ENCODE measurements at places on chromosomes 7 and 10. TPM values are rescaled to one million over a fixed set of nuclear protein-coding genes. Genes with fewer than 3 reads are reported as not detected.
A peak's percentile ranks its signal among the peaks of the same experiment; 100 is the strongest.

- no peak for DNase-seq
Observed at GRCh38 chr10:59435707-59436106, 73.4 kb upstream of the FAM13C start.

DNA sequence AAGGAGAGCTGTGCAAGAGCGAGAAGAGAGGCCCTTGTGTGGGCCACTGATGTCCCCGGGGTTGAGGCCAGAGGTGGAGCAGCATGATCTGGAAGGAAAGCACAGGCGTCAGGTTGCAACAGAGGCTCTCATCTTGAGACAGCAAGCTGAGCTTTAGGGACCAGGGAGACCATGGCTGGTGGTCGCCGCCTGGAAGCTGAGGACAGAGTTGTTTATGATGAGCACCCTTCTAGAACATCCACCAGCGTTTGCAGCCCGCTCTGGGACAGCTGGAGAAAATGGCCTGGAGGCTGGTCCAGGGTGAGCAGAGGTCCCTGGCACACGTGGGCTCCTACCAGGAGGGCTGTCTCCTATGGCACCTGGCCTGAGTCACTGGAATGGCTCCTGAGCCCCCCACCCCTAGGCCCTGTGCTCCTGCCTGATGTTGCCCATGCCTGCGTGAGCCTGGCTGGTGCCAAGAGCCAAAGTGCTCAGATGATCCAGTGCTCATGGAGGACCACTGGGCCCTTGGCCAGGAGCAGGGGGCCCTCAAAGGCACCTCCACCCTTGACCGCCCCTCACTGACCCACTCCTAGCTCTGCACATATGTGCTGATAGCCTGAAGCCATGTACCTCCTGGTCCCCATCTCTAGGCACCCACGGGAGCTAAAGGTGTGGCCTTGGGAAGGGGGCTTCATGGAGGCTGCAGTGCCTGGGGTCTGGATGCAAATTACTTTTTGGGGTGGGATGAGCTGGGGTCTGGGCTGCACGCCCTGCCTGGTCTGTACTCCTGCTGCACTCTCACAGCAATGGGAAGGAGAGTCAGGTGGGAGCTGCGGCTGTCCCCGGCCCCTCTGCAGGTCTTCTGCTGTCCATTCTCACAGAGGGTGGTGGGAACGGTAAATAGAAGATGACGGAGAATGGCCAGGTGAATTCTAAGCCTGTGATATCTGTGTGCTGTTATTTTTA lies 40.1 kb upstream of the RET start:
- DNase-seq = no peak

DNA sequence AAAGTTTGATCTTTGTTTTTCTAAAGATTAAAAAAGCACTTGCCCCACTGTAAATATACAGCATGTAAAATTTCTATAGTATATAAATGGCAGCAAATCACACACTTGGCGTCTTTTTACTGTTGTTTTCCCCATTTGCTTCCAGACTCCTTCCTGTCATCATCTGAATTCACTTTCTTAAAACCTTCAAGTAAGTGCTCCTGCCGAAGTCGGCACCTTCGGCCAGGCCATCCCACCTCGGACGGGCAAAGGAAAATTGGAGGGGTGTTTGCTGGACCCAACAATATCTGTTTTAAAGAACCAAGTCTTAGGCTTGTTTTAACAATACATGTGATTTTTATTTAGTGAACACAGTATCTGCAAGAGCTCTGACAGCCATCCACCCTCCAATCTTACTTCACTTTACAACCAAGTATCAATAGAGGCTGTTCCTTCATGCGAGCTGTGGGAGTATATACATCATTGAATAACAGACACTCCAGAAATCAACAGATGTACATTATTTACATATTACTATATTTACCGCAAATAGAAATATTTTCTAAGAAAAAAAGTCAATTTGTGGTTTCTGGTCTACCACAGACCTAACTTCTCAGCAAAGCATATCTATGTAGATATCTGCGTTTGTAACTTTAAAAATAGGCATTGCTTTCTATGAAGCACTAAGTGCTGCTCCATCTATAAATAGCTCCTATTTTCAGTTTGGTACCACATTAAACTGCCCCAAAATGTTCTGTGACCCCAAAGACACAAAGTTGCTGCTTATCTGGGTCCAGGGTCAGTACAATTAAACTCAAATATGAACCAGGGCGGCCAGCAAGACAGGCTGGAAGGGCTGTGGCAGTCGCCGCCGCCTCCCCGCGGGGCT lies 110.7 kb downstream of the CYTH3 start:
- DNase-seq = no peak

GRCh38 chr10:86707505-86707904 lies 39.2 kb downstream of the LDB3 start:
- DNase-seq = no peak

DNA sequence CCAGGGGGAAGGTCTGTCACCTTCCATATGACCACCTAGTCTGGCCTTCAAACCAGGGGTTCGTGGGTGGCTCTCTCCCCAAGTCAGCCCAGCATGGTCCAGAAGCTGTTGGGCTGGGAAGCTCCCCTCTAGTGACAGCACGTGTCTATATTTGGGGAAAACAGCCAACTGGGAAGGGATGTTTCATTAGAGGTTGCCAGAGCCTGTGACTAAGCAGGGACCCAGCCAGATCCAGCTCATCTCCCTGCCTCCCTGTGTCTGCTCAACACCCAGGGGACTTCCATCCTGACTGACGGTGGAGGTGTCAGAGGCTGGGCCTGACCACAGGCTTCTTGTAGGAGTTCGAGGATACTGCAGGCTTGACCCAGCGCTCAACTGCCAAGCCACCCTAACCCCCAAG lies 10.5 kb downstream of the STYXL1 start:
- peak; percentile 79 for DNase-seq

DNA sequence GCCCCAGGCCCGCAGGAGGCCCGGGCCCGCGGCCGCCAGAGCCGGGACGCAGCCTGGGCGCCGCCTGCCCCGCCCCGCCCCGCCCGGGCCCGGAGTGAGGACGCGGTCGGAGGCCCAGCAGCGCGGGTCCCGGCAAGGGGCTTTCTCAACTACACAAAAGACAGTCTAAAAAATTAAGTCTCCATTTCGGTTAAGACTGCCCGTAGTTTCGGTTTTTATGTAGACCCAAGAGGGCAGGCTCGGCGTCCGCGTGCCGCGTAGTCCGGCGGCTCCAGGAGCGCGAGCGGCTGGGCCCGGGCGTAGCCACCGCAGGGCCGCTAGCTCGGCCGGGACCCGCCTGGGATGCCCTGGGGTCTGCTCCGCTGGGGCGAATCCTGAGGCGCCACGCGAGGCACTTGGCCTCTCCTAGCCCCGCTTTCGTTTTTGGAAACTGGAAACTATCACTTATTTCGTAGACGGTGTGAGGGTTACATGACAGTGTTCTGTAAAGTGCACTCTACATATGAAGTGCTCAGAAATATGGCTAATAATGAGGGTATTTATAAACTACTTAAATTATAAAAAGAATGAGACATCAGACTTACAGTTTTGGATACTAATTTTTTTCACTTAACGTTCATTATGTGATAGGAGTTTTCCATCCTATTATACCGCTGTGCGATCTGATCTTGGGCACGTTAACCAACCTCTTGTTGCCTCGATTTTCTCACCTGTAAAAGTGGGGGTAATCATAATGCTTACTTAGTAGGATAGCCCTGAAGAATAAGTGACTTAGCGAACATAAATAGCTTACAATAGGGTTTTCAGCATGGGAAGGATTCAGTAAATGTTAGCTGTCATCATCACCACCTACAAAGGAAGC lies 573 bp downstream of the BLVRA start:
- DNase-seq = peak; percentile 58

DNA sequence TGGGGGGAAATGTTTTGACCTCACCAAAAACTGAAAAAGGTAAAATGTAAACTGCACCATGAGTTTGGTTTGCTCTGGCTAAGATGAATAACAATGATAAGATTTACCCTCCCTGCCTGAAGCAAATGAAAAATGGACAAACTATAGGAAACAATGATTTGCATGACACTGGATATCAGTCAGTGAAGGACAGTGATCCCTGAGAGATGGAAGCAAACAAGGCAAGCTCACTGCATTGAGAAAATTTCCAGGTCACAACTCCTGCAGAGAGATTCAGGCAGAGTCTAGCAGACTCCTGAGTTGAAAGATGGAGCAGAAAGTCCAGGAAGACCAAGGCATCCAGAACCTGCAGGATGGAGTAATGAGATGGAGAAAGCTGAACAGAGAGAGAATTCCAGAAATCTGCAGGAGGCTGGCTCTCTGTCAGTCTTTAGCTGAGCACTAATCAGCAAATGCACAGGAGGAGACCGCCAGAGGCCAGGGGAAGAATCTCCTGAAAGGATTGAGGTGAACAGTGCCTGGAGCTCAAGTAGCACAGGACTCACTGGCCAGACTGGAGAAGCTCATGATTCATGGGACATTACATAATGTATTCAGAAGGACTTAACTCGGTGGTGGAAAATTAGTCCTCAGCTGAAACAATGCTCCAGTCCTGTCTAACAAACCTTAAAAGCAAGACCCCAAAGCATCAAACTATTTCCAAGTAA lies 51.2 kb upstream of the PALS2 start:
- no peak for DNase-seq

DNA sequence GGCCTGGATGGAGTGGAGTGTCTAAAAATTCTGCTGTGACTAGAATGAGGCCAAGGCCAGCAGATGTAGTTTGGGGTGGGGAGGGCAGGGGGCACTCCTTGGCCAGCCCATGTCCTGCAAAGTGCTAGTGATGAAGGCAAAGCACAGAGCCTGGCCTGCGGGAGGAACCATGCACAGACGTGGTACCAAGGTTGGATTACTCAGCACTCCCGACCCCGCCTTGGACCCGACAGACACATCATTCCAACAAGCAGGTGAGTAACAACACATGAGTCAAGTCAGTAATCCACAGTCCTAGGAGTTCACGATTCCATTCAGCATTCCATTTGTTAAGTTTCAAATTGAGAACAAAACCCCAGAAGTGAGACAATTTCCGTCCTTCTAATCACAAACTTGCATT lies 317.3 kb downstream of the TCERG1L start:
- DNase-seq = no peak

- DNase-seq = peak; percentile 36
Observed at GRCh38 chr7:102321351-102322201, 34.7 kb downstream of the SPDYE6 start.

DNA sequence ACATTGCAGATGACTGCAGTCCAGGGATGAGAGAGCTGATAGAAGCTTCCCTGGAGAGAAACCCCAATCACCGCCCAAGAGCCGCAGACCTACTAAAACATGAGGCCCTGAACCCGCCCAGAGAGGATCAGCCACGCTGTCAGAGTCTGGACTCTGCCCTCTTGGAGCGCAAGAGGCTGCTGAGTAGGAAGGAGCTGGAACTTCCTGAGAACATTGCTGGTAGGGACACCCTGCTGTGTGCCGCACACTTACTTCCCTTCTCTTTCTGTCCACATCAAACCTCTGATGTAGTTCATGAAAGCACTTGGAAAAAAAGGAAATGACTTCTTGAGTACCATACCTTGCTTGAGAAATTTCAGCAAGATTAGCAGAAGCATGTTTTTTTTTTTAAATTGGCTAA lies 25.3 kb downstream of the MAP3K8 start:
- DNase-seq = peak; percentile 59

DNA sequence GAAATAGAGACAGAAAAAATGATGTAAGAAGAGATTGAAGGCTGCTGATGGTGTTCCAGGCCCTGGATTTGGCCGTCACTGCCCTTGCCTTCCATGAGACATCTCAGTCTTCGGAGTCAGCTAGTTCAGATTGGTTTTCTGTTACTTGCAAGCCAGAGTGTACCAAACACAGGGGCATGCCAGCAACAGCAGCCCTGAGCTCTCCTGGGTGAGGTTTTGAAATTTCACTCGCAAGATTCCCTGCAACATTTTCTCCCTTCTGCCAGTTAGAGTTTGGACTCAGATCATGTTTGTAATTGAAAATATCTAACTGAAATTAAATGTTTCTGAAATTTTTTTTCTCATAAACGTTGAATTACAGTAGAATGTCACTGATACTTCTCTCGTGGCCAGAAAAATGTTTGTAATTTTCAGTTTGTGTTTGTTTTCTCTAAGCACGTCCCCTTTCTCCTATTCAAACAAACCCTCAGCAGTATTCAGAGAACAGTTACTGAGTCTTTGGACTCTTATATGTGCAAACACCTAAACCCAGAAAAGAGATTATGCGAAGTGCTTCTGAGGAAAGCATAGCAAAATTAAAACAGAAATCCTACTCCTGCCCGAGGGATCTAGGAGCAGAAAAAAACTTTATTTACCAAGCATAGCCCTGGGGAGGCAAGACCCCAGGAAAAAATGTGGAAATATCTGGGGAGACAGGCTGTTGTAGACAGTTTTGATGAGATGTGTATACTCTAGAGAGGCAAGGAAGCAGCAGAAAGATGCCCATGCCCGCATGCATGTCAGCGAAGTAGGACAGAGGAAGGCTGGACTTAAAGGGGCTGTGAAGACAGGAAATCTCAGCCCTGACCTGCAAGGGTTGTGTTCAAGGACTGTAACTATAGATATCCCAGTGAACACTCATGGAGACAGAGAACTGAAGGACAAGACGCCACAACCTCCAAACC lies 43.0 kb upstream of the NAMPT start:
- no peak for DNase-seq

- no peak for DNase-seq
Observed at GRCh38 chr10:98273057-98273850, 5.3 kb upstream of the LOXL4 start.

DNA sequence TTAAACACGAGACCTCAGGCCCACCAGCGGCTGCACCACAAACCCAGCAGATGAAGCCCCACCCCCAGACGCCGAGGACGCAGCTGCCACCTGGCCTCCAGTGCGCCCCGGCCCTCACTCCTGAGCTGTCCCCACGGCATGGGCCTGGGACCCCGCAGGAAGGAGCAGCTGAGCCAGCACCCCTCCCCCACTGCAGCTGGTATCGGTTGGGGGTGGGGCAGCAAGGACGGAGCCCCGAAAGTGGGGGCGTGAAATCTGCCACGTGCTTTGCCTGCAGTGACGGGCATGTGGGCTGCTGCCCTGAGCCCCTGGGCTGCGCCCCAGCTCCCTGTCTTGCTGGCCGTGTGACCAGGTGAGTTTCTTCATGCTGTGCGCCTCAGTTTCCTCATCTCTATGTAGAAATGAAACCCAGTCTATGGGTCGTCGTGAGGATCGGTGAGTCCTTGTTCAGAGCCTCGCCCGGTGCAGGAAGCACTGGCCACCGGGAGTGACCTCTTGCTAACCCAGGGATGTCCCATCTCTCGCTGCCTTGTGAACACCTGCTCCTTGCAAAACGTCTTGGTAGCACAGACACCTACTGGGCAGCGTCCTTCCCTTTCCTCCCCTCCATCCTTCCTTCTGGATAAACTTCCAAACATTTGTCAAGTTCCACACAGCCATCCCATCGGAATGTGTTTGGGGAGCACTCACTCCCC lies 32.0 kb downstream of the CFAP46 start:
- no peak for DNase-seq

DNA sequence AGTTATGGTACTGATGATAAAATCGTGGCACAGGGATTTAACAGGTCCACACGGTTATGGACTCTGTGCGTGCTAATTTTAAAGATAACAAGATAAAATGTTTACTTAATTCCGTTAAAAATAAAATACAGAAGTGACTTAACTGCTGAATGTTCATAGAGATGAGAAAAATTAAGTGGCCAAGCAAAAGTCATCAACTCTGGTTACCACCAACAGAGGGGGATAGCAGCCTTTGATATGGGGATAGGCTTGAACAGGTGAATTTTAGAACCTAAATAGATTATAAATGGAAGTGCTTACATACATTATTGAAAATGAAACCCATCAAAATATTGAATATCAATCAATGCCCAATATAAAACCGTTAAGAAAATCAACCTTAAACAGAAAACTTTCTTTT lies 245.0 kb downstream of the WDR37 start:
- DNase-seq = no peak

The ANKRD61 gene
- 0.48 TPM for polyA plus RNA-seq

The HOXA10 gene
- 36.0 TPM for polyA plus RNA-seq

Measured in muscle of leg (tissue), 16 donors.